ENCODE measurements at places on chromosomes 12 and 14.

GRCh38 chr14:67228325-67228984 lies 12.8 kb upstream of the PALS1 start:
- no peak for DNase-seq

DNA sequence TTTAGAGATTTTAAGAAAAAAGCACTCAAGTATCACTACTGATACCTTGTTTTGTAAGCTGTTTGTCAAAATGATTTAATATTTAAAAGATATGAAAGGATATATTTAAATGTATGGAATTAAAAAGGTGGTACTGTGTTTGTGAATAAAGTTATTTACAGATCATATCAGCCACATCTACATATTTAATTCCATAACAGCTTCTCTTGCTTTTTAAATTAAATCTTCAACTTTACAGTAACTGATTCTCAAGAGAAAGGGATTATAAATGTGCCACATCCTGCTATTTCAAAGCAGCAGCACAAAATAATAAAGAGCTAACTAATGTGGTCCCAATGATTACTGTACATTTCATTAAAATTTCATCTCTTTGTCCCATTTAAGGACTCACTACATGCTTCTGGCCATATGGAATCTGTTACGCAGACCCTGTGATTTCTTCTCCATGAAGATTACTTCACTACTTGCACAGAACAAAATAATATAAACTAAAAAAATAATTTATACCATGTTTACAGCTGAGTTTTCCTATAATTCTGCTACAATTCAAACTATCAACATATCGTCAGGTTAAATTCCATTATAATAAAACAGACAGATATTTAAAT lies 117.8 kb downstream of the MED13L start:
- DNase-seq = no peak

GRCh38 chr12:109182041-109182839 lies 65.9 kb downstream of the ACACB start:
- DNase-seq = no peak

GRCh38 chr14:35347323-35348043 lies 55.3 kb downstream of the PSMA6 start:
- DNase-seq = no peak

DNA sequence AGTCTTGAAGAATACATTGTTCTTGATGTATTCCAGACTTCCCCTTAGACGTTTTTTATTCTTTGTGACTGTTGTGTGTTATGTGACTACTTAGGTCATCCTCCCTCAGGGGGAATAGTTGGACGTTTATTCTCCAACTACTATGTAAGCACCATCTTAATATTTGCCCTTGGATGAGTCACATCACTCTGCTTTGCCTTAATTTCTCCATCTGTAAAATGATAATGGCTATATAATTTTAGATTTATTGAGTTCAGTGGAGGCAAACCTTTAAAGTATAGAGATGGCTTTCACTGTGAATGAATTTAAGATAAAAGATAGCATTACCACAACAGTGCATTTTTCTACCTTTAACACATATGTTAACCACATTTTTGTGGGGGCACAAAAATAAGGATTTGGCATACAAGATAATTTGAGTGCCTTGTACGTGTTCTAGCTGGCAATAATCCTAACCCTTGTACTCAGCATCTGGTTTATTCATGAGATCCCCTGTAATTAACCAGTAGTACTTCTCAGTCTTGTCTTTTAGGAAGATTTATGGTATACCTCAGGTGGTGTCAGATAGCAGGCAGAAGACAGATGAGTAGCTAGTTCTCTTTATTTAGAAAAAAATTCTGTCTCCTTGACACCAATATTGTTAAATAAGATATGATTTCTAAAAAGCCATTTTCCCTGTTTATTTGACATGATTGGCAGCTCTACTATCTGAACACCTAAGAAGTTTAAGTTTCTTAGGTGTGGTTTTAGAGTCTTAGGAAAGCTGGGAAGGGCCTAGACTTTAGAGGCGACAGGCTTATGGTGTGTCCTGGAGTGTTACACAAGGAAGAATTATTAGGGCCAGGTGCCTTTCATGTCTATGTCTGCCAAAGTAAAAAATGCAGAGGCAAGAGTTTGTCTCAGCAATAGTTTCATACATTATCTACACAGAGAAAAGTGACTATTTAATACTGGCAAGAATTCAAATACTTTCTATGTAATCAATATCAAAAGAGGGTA lies 152.3 kb downstream of the RAD51B start:
- DNase-seq = no peak

DNA sequence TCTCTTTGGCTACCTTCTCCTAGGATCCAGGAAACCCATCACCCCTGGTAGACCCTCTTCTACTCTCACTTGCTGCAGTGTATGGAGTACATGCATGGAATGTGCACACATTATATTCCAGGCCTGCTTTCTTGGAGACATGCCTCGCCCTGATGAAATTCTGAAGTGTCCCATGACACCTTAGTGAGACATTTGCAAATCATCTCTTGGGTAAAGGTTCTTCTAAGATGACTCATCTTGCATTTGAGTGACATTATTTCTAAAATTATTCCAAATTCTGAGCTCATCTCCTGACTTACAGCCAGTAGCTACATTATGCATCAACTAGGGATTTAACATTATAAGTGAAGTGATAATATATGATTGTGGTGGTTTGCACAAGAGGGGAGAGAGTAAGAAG lies 49.8 kb downstream of the SDR9C7 start:
- peak; percentile 58 for DNase-seq

- DNase-seq = no peak
Observed at GRCh38 chr12:87444039-87444438, 585.2 kb downstream of the C12orf50 start.

GRCh38 chr14:65044596-65044959 lies 57.7 kb downstream of the MAX start:
- no peak for DNase-seq

DNA sequence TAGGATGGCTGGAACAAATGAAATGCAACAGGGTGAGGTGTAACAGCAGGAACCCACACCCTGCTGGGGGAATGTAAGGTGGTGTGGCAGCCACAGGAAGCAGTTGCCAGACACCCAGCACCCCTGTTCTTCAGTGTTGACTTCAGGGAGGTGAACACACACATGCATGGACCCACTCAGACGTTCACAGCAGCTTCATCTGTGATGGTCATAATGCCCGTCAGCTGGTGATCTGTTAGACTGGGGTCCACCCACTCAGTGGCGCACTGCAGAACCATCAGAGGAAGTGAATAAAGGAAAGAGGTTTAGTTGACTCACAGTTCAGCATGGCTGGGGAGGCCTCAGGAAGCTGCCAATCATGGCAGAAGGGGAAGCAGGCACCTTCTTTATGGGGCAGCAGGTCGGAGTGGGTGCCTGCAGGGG lies 22.7 kb upstream of the TEX22 start:
- no peak for DNase-seq

DNA sequence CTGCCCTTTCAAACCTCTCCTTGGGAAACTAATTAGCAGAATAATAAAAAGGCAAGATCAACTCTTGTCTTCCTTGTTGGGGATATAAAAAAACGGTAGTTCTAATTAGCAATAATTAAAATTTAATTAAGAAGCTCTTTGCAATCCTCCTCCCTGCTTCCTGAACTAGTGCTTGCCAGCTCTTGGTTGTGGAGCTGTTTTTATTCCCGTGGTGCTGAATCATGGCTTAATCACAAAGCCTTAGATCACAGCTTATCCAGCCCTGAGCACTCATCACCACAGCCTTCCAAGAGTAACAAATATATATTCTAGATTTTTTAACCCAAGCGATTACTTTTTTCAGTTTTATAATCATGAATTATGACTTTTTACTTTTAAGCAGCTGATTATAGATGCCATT lies 63.2 kb upstream of the INSM2 start:
- no peak for DNase-seq

- no peak for DNase-seq
Observed at GRCh38 chr14:89493877-89494634, 77.0 kb upstream of the FOXN3 start.

- no peak for DNase-seq
Observed at GRCh38 chr12:2963760-2964292, 4.6 kb downstream of the TEAD4 start.

GRCh38 chr14:54132496-54132895 lies 175.9 kb upstream of the BMP4 start:
- DNase-seq = no peak

DNA sequence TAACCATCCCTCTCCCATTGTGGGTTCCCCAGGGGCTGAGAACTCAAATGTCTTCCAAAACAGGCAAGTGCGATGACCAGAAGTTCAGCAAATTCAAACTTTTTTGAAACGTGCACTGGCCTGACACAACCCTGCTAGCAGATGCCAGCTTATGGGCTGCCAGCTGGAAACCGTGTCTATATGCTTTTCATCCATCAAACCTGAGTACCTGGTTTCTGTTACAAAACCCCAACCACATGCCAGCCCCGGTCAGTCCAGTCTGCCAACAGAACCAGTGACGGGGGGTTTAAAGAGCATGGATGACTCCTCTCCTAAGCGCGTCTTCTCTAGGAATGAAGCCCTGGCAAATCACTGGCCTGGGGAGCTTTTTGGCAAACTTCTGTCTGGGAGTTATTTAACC lies 189.7 kb downstream of the TTC7B start:
- DNase-seq = no peak

DNA sequence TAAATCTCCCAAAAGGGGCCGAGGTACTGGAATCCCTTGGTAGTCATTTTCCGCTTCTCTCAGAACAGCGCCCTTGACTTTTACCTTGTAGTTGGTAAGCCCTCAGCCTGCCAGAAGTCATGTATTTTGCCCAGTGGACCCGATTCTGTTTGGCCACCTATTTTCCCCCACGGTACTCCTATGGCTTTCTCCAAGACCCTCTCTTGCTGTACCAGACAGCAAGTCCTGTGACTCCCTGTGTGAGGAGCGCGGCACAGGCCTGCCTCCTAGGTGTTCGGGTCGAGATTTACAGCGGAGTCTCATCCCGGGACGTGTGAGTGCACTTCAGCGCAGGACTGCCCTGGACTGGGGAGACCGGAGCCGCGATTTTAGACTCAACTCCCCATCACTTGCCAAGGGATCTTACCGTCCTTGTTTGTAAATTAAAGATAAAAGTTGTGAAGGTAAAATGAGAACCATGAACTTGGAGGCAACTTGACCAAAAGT lies 1.1 kb upstream of the MBD6 start:
- DNase-seq = no peak

GRCh38 chr12:96375841-96376604 lies 24.2 kb downstream of the CDK17 start:
- DNase-seq = no peak

GRCh38 chr14:34340025-34340625 lies 121.9 kb downstream of the SPTSSA start:
- DNase-seq = no peak

- no peak for DNase-seq
Observed at GRCh38 chr14:24307575-24308341, at the start of gene CIDEB. TSS of gene CIDEB (minus strand) at chr14:24307977. CDS start at chr14:24307858, 119 bp downstream.
